ENCODE measurements at places on chromosomes 13 and 19.

DNA sequence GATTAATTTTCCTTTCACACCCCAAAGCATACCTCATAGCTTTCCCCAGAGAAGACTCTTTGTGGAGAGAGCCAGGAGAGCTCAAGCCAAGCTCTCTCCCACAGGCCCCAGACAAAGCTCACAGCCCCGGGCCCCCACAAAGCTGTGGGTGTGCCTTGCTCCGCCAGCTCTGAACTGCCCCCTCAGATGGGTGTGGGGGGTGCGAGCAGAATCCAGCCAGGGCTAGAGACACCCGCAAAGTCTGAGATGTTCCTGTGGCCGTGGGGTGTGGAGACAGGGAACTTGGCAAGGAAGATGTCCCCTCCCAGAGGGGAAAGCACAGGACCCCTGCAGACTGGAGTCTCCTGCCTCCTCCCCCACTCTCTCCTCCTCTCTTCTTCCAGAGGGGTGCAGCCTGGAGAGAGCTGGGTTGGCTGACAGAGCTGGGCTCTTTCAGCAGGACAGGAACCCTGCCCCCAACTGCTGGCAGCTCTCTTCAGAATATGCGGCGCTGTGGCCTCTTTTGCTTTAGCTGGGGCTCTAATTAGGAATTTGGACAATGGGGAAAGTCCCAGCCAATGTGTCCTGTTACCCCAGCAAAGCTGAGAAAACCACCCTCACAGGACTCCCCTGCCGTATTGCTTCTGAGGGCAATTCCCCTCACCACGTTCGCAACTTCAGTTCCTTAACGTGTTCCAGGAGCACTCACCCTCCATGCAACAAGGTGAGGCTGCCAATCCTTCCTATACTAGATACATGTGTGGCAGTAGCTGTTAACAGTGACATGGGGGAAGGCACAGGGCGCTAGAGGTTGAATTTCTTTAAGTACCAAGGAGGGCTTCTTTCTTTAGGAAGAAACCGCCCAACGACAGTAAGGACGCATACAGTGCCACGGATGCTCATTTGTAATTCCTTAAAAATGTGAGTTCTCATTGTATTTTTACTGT lies 170.0 kb downstream of the COL4A1 start:
- no peak for DNase-seq

DNA sequence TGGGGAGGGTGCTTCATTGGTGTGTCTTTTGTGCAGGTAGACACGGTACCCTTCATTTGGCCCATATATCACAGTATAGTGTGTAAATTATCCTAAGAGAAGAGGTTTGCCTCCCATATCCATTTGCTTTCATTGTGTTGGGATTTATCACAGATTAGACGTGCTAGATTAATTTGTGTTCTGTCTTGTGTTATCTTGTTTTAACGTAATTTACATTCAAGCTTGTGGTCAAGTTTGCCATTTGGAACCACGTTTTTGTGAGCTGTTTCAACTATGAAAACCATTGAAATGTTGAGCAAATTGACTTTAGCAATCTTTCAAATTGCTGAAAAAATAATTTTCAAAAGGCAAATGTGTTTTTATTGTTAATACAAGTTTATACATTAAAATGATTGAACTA lies 1826.5 kb downstream of the SLITRK5 start:
- no peak for DNase-seq

DNA sequence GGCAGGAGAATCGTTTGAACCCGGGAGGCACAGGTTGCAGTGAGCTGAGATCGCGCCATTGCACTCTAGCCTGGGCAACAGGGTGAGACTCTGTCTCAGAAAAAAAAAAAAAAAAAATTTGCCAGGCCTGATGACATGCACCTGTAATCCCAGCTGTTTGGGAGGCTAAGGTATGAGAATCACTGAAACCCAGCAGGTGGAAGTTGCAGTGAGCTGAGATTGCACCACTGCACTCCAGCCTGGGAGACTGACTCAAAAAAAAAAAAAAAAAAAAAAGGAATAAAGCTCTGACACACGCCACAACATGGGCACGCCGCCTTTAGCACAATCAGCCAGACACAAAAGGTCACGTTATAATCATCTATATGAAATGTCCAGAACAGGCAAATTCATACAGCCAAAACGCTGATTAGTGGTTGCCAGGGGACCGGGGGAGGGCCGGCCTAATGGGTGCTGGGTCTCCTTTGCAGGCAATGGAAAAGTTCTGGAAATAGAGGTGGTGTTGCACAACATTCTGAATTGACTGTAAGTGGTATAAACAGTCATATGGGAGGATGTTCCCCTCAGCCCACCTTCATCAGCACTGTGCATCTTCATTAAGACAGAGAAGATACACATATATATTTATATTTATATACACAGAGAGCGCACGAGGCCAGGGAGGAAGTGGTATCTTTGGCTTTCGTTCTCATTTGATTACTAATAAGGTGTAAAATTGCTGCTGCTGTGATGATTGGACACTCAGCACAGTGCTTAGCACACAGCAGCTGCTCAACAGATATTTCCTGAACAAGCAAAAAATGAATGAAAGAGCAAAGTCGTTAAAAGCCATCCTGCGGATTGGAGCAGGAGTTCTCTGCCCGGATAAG lies 3.8 kb downstream of the HSPBP1 start:
- DNase-seq = no peak

- DNase-seq = no peak
Observed at GRCh38 chr19:17866964-17867486, 4.7 kb upstream of the SLC5A5 start.

DNA sequence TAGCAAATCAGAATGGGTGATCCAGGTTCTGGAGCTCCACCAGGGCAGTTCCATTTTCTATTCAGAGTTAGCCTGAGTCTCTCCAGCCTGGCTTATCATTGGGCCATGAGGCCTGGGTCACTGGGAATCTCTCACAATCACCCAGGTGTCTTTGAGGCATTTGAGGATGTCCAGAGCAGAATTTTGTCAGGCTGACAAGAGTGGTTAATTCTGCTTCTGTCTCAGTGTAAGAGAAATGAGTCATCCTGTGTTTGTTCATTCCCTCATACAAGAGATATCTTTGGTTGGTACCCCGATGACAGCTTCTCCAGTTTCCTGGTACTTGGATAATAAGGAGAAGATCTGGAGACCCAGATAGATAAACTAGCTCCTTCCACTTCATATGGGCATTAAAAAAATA lies 10.4 kb downstream of the ZNF93 start:
- DNase-seq = peak; percentile 0

GRCh38 chr13:106184790-106185189 lies 350.7 kb downstream of the EFNB2 start:
- DNase-seq = no peak

DNA sequence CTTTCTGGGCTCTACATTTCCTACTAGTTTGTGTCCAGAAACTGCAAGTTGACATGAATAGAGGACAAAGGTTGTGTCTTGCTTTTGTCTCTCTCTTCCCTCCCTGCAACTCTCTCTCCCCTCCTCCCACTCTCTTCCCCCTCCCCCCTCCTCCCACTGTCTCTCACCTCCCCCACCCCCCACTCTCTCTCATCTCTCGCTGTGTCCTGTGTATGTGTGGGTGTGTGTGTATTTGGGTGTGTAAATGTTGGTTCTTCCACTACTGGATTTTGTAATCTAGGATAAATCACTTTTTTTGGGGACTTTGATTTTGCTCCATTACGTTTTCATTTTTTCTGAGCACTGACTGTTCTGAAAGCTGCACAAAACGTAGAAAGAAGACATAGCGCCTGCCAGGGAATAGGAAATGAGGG lies 48.4 kb downstream of the AKAP11 start:
- no peak for DNase-seq

- no peak for DNase-seq
Observed at GRCh38 chr13:50726164-50726563, 117.3 kb downstream of the DLEU7 start.

DNA sequence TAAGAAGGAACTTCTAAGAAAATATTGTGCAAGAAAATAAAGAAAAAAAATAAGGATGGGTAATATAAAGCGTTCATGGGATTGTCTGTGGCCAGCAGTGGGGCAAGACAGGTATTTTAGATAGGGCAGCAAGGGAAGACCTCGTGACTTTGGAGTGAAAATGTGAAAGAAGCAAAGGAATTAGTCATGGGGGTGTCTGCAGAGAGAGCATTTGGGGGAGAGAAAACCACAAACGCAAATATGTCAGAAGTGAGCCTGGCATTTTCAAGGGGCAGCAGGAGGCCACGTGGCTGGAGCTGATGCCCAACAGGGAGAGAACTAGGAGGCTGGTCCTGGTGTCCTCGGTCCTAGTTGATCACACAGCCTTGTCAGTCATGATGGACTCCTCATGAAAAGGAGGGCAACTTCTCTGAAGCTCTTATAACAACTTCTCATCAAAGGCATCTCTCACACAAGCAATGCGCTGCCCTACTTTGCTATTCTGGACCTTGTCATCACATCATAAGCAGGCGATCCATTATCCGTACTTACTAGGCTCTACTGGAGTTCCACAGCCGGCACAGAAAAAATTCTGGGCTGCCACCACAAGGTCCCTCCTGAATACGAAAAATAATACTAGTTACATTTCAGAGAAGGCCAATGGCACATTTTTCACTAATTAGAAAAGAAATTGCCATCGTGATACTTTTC lies 31.0 kb downstream of the RUBCNL start:
- no peak for DNase-seq

DNA sequence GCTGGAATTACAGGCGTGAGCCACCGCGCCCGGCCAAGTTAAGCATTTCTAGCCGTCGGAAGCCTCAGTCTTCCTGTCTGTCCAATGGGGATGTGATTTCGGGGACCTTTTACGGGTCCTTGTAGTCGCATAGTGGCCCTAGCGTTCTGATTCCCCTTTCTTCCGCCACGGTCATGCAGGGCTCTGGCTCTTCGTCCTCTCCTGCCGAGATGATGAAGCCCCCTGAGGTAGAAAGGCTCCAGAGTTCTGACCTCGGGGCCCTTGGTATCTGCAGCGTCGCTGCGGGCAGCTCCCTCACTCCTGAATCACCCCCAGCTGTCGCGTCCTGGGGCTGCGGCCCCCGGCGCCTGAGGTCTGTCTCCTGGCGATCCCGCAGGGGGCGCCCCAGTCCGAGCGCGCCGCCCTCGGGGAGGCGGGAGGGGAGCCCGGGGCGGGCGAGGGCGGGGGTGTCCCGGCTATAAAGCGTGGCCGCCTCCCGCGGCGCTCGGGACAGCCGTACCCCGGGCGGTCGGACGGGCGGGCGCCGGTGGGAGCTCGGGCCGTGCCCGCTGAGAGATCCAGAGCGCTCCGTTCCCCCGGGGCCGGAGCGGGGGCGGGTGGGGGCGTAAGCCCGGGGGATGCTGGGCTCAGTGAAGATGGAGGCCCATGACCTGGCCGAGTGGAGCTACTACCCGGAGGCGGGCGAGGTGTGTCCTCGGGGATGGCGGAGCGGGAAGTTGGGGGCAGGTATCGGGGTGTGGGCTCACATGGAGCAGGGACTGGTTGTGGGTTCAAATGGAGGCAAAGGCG lies at the start of gene FOXA3:
TSS of gene FOXA3 (plus strand) at position 487 of the 789 bp plus-strand sequence. CDS start at position 618, 131 bp downstream.
- no peak for DNase-seq

- no peak for DNase-seq
Observed at GRCh38 chr13:50668049-50668448, 175.4 kb downstream of the DLEU7 start.

DNA sequence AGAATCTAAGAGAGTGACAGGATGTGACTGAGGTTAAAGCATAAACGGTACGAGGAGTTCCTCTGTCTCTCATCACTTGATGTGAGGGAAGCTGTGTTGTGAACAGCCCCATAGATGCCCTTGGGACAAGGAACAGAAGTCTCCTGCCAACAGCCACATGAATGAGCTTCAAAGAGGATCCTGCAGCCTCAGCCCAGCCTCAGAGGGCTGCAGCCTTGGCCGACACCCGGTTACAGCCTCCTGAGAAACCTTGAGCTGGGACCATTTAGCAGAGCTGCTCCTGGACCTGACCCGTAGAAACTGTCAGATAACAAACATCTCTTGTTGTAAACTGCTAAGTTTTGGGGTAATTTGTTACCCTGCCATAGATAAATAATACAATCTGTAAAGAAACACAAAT lies 54.2 kb downstream of the CCNE1 start:
- no peak for DNase-seq

GRCh38 chr13:39870197-39870747 lies 214.8 kb downstream of the COG6 start:
- DNase-seq = no peak

- no peak for DNase-seq
Observed at GRCh38 chr19:23788411-23788810, 29.7 kb upstream of the ZNF681 start.

DNA sequence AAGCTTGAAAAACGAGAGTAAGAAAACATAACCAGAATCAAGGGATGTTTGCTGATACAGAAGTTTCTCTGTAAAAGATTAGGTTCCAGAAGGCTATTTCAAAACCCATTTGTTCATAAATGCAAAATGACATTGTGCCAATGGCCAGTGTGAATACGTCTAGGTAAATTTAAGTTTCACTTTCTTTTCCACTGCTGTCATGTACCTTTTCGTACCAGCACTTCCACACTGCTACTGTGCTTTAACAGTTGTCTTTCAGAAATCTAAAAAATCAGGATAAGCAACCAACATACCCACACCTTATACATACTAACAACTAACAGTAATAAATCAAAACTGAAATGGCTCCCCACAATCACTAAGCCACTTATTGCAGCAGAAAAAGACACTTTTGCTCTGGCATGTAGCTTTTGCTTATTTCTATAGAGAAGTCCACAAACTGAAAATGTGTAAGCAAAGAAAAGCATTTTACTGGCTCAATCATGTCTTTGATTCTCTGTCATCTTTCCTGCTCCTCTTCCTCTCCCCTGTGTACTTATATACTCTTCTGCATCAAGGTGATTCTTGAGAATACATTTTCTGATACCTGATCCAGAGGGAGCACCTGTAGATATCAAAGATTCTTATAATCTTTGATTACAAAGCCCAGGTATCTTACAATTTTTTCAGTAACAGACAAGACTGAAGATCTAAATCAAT lies 34.3 kb downstream of the ELF1 start:
- no peak for DNase-seq

DNA sequence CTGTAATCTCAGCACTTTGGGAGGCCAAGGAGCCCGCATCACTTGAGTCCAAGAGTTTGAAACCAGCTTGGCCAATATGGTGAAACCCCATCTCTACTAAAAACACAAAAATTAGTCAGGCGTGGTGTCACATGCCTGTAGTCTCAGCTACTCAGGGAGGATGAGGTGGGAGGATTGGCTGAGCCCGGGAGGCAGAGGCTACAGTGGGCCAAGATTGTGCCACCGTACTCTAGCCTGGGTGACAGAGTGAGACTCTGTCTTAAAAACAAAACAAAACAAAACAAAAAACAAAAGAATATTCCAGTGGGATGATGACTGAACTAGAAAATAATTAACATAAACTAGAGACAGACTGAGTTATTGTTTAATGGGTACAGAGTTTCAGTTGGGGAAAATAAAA lies 81.7 kb upstream of the ABCC4 start:
- DNase-seq = no peak
